Renal cortical epithelial cell (primary cell): ENCODE measurements at places on chromosomes 5 and 9.

GRCh38 chr9:89008055-89008743 lies 16.9 kb downstream of the S1PR3 start:
- no peak for DNase-seq

DNA sequence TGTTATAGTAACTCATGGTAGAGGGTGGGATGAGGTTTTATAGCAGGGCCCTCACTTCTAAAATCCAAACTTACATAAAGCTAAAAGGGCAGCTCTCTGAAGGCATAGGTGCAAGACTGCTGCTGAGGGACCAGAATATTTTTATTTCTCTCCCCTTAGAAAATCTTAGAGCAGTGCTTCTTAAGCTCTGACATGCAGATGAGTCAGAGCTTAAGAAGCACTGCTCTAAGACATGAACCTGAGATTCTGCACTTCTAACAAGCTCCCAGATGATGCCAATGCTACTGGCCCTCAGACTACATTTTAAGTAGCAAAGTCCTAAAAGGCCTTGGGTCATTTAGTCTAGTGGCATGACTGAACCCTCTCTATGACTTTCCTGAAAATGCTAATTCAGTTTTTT lies 97.6 kb upstream of the SPRY4 start:
- DNase-seq = peak; percentile 79

DNA sequence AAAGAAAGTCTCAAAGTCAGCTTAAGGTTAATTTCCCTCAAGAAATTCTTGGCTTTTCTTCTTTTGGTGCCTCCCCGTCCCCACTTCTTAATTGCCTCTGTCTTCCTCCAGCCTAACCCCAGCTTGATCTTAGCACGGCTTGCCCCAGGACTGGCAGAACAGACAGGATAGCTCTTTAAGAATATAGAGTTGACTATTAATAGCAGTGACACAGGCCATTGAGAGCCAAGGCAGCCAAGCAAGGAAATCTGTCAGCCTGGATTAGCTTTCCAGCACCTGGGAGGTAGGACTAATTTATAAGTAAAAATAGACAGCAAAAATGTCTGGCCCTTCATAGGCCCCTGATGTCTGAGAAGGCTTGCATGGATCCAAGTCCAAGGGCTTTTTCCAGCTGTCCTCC lies 384.6 kb upstream of the SLC30A5 start:
- peak; percentile 45 for DNase-seq

- DNase-seq = no peak
Measured at GRCh38 chr9:133932633-133933032, 59.5 kb downstream of the VAV2 start.

- no peak for DNase-seq
Measured at GRCh38 chr9:116447934-116448333, 239.2 kb upstream of the TRIM32 start.

DNA sequence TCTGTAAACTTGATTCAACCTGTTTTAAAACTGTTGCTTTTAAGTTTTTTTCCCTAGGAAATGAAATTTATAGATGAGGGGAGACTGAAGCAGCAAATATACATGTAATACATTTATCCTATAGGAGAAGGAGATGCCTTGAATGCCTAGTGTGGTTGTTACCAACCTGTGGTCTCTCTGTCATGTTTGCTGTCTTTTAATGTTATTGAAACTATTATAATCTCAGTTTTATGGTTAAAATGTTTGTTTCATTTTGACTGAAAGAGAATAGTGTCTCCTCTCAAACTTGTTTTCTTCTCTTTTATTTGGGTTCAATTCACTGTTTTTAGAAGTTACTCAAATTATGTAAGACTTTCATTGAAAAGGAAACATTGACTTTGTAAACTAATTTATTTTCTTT lies 15.8 kb downstream of the MRPL22 start:
- no peak for DNase-seq

DNA sequence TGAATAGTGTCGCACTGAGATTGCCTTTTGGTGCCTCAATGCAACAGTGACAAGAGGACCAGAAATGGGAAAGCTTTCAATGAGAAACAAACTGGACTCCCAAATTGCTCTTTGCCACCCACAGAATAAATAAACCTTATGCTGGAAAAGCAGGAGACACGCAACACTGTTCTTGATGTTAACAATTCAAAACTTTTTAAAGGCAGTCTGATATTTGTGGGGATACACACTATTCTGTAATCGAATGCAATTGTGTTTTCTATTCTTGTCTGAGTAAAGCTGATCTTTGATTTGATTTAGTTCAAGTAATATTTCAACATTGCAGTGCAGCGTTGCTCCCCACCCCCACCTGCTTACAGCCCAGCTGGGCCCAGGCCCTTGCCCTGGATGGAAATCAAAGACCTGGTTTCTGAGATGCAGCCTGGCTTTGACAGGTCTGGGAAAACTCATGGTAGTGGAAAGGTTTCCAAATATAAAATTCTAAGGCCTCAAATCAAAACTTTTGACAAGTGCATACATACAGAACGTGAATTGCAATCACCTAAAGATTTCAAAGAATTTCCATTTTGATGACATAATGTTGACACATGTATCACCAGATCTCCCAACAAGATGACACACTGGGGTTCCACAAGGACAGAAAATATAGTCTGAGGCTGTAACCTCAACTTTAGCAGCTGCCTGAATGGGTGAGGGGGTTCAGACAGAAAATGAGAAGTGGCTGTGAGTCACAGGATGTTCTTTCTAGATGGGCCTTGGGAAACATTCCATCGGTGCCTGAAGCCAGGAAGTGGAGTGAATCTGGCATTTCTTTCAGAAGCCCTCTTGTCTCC lies 55.1 kb downstream of the ABCA1 start:
- DNase-seq = peak; percentile 90

DNA sequence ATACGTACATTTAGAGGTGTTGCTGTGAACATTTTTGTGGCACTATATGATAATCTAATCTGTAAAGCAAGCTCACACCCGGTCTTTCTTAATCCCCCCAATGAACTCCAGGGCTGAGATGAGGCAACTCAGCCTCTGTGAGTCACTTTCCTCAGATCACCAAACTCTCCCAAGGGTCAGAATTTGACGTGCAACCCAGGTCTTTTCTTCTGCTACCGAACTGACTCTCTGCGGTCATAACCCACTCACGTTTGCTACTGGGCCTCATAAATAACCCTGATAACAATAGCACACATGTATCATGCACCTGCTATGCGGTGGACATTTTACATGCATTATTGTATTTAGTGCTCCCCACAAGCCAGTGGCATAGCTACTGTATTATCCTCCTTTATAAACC lies 153.1 kb downstream of the DROSHA start:
- DNase-seq = no peak

DNA sequence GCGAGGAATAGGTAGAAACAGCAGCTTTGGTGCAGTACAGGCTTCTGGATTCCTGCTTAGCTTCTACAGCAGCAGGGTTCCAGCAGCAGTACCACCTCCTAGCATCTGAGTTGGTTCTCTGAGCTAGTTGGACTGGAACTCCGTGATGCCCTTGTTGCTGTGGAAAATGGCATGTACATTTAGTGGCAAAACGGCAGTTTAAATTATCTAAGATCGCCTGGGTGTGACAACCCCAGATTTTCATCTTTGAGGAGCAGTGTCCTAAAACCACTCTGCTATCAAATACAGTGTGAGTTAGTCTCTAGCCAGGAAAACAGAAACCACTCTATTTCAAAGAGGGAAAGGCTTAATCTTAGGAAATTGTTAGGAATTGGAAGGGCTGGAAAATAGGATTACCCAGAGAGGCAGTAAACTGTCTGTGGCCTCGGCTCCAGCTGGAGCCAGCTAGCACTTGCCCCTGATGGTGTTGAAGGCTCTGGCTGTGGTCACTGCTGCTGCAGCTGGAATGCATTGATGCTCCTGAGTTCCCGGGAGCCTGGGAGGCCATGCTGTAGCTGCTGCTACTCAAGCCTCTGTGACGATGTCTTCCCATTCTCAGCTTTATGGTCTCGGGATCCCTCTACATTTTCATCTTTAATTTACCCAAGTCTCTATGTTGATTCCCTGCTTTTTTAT lies 29.4 kb downstream of the RAD23B start:
- DNase-seq = no peak

DNA sequence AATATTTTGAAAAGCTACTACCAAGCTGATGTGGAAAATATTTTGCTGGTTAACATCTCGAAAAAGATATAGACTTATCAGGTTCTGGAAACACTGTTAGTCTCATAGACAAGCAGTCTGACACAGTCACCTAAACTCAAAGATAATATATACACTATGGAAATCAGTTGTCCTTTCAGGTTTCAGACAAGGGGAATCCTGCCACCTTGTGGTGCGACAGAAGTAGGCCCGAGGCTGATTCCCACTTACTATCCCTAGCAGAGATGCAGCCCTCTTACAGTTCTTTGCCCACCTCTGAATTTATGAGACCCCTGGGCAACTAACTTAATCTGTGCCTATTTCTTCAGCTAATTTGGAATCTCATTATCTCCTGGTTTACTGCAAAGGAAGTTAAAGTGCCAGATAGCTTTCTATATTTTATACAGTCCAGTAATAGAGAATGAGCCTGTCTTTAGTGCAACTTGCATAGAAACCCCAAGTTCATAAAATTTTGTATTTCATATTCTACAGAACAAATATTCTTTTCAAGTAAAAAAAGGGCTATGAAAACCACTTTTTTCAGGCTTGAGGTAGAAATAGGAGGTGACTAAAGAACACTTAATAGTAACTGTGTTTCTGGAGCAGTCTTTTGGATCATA lies 16.9 kb downstream of the RAD1 start:
- peak; percentile 68 for DNase-seq

DNA sequence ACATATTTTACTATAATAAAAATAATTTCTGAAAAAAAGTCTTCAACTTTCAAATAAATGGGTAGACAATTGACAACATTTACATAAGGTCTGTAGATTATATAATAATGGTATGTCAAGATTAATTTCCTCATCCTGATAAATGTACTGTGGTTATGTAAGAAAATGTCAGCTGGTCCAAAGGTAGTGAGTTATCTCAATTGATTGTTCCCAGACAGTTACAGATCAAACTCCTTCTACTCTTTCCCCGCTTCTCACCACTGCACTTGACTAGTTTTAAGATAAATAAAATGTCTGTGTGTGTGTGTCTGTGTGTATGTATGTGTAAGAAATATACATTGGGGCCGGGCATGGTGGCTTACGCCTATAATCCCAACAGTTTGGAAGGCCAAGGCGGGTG lies 16.4 kb upstream of the MARCHF6 start:
- no peak for DNase-seq

DNA sequence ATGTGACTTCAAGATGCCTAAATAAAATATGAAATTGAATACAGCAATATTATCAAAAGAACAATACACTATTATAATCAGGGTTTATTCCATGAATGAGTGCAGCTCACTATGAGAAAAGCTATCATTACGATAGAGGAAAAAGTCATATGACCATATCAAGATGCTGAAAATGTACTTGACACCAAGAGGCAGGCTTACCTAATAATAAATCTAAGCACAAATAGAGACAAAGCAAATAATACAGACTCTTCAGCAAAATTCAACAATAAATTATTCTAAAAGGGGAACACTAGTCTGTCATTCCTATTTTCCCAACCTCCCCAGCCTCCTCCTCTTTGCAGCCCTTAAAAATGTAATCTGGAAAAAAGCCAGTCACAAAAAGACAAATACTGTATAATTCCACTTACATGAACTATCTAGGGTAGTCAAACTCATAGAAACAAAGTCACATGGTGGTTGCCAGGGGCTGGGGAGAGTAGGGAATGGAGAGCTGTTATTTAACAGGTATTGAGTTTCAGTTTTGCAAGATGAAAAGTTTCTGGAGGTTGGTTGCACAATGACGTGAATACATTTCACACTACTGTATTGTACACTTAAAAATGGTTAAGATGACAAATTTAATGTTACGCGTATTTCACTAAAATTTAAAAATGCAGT lies 148.4 kb downstream of the NFIB start:
- no peak for DNase-seq

DNA sequence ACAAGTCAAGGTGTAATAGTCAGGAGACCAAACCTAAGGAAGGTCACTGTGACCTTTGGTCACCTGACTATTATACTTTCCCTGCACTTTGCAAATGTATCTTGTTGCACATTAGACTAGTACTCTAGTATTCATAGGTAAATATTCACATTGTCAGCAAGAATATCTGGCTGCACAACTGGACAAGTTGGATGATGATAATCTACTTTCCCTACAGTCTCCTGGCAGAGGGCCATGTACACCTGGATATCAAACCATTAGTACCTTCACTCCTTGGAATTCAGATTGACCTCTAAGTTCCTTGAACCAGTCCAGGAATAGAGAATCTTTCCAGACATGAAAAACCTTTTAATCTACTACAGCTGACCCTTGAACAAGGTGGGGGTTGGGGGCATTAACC lies 344.8 kb downstream of the DEPDC1B start:
- no peak for DNase-seq

DNA sequence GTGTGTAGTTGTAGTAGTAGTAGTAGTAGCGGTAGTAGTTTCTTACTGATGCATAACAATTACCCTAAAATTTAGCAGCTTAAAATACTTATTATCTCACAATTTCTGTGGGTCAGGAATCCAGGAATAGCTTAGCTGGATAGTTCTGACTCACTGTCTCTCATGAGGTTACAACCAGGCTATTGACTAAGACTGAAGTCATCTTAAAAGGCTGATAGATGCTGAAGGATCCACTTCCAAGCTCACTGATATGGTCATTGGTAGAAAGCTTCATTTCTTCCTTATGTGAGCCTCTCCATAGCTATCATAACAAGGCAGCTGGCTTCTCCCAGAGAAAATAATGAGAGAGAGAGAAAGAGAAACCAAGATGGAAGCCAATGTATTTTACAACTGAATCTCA lies 147.5 kb upstream of the FBXL17 start:
- peak; percentile 1 for DNase-seq

GRCh38 chr9:130027533-130028365 lies 15.2 kb downstream of the FNBP1 start:
- no peak for DNase-seq

DNA sequence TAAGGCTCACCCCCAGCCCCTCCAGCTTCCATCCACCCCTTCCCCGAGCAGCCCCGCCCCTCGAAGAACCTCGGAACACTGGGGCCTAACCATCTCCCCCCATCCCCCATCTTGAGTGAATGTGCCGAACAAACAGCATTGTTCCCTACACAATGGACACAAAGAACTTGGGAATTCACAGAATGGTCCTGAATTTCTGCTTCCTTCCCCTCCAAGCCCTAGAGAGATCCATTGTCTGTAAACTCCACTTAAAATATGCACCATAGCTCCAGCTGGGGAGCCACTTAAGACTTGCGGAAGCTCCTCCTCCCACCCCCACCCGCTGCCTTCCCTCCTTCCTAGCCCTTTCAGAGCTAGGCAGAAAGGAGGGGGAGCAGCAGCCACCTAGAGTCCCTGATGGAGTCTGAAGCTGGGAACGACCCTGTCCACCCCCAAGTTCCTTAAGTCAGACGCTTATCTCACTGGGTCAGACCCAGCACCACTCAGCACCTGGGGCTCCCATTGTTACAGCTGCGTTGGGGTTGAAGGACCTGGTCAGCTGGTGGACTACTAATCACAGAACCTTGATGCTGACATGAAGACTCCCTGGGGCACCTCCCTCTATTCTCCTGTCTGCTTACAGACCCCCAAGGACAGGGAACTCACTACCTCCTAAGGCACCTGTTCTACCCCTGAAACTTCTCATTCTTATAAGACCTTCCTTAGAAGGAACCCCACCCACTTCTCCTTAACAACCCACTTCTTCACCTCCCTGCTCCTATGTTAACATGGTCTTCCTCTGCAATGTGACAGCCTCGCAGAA lies 61.4 kb downstream of the PCDH1 start:
- DNase-seq = no peak
